ENCODE measurements at places on chromosomes 5 and 9.
A peak's percentile ranks its signal among the peaks of the same experiment; 100 is the strongest.

DNA sequence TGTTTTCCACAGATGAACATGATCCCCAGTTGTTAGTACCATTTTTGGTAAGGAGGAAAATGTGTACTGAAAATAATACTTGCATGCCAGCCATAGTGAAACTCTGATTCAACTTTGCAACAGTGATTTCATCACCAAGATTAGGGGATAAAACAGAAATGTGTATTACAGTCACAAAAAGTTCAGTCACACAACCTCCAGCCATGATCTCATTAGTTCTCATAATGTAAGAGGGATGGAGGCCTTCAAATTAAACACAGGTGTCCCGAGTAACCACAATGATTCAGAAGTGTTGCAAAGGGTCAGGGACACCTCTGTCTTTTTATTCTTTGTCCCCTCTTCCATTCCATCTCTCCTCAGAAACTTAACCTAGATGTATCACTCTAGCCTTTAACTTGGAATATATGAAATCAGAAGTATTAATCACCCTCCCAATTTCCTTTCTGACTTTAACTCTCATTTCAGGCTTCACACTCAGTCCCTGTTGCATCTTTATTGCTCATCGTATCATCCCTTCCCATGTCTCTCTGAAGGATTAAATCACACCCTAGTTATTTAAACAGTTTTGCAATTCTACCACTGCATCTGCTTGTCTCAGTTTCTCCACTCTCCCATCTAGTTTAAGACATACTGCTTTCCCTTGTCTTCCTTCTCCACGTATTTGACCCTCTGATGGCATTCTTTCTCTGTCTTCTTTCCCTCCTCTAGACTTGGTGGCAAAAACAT, 291.2 kb downstream of the ADAMTS6 start:
- peak; percentile 38 for DNase-seq

DNA sequence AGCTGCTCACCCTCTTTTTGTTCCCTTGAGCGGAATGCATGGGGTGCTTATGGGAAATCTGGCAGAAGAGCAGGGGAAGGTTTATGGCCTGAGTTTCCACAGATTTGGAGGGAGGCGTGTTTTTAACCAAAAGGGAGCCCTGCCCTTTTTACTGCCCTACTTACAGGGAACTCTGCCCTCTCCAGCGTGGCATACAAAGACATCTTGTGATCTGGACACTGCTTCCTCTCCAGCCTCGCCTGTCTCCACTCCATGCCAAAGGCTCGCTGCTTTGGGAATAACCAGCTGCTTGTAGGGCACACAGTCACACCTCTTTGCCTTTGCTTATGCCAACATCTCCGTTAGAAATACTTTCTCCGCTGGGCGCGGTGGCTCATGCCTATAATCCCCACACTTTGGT, 314.2 kb downstream of the ARHGAP26 start:
- DNase-seq: no peak

- no peak for DNase-seq
Measured at GRCh38 chr5:134135091-134135655, 20.7 kb downstream of the TCF7 start.

DNA sequence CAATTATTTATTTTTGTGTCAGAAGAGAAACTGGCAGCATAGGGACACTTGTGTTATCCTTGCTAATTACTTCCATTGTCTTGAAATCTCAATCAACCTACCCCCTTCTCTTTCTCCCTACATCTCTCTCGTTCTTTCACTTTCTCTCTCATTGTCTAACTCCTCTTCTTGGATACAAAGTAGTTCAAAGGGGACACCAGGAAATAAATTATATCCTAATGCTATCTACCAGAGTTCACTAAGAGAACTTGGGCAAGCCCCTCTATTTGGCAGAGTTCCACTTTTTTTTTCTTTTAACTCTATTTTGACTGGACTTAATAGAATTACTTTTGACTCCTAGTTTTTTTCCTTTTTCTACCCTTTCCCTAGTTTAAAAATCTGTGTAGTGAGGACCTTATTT, 102.2 kb downstream of the MEF2C start:
- DNase-seq: no peak

GRCh38 chr5:160171666-160172065, 52.4 kb upstream of the PWWP2A start:
- no peak for DNase-seq

DNA sequence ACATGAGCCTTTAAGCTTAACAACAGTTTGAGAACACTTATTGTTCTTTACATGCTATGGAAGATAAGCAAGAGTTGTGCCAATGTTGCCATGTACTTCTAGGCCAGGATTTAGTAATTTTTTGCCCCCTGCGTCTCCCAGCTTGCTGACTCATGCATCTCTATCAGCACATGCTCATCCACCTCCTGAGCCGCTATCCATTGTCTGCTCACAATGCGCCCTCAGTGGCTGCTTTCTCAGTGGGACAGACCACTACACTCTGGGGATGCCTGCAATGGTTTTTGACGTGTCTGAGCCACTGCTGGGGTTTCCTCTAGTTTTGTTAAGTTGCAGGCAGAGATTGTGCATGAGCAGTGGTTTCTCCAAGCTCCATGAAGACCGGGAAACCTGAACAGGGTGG, 50.9 kb upstream of the PHF2 start:
- DNase-seq: no peak

DNA sequence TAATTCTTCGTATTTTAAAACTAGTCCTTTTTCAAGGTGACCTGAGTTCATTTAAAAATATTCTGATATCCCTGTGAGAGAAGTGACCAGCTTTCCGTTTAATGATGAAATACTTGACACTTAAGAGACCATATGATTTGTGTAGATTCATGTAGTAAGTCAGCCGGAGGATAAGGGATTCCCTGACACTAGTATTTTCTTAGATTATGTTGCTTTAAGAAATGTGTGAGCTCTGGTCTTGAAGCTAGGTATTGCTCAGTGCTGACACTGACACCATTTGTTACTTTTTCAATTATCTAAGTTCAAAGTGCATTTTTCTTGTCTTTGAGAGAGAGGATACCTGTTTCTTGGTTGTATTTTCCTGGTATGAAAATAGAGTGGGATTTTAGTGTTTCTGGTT, 4.2 kb downstream of the NIPBL start:
- no peak for DNase-seq

DNA sequence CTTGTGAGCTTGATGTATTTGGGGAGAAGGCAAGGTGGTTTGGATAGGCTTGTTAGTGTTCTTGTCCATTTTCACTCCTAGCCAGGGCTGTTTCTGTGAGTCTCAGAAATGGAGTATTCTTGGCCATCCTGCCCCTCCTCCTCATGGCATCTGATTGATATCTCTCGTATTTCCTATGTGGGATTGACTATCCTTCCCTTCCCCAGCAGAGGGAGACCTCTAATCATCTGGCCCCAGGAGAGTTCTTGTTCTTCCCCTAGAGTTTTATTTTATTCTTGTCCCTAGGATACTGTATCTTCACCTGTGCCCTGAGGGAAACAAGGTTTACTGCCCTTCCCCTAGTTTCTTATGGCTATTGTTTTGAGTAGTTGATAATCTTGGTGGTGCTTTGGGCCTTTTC, 114.4 kb downstream of the VPS13A start:
- peak; percentile 48 for DNase-seq

DNA sequence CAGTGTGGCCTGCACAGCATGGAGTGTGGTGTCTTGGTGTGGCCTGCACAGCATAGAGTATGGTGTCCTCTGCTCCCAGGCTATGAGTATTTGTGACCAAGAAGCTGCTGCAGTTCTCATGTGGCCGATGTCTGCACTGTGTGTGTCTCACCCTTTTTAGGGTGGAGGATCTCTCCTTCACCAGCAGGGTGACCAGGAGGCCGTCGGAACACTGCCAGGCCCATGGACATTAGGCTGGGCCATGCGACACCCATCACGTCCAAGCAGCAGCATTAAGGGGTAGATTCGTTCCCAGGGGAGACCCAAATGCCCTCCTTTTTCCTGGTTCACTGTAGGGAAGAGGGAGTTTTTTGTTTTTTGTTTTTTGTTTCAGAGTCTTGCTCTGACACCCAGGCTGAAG, 115.3 kb upstream of the SPIN1 start:
- DNase-seq: no peak

- DNase-seq: peak; percentile 21
Measured at GRCh38 chr5:123283031-123283430, 140.2 kb downstream of the CEP120 start.

DNA sequence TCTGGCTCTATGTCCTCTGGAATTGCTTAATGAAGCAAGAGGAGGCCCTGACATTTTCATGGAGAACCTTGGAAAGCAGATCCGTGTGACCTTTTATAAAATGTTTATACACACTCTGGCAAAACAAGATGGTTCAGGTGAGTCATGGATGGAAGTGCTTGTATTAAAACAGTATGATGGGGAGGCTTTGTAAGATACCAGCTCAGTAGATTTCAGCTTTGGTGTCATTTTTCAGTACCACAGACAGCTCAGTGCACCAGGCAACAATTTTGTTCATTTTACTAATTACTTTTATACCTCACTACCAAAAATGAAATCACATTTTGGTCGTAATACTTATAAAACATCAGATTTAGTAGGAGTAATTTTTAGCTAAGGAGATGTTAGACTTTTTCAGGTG, 5.2 kb downstream of the KCNN2 start:
- DNase-seq: no peak

DNA sequence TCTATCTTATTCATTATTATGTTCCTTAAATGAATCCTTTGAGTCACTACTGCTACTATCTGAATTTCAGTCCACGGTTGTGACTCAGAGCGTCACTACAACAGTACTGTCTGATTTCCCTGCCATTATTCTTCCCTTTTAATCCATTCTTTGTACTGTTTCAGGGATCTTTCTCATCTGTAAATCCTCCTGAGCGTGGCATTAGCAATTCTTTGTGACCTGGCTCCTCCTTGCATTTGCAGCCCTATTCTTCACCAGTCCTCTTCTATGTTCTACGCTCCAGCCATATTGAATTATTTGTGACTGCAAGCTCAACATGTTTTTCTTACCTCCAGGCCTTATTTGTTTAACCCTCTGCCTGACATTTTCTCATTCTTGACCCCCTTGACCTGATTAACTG, 5.9 kb downstream of the PRPF4 start:
- no peak for DNase-seq

- no peak for DNase-seq
Measured at GRCh38 chr9:72129271-72130156, 19.7 kb upstream of the GDA start.

DNA sequence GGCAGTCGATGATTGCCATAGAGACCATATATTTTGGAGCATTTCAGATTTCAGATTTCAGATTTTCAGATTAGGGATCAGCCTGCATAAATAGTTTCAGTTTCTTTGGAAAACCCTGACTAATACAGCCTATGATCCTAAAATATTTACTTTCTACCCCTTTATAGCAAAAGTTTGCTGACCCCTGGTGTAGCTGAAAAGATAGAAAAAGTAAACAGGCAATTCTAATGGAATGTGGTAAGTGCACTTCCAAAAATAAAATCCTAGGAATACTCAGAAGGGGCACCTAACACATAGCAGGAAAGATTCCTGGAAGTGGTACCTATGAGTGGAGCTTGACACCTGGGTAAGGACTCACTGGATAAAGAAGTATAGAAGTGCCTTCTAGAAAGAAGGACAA, 34.5 kb downstream of the BAAT start:
- no peak for DNase-seq

GRCh38 chr5:149959406-149960236, 937 bp upstream of the SLC26A2 start:
- DNase-seq: peak; percentile 59

GRCh38 chr9:115229496-115229895, 111.5 kb upstream of the TNC start:
- no peak for DNase-seq

DNA sequence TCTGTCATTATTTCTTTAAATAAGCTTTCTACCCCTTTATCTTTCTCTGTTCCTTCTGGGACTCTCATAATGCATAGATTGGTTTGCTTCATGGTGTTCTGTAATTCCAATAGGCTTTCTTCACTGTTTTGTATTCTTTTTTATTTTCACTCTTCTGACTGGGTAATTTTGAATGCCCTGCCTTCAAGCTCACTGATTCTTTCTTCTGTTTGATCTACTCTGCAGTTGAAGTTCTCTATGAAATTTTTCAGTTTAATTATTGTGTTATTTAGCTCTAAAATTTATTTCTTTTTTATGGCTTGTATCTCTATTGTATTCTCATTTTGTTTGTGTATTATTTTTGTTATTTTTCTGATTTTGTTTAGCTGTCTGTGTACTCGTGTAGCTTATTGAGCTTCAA, 89.3 kb upstream of the SLCO4C1 start:
- no peak for DNase-seq

- DNase-seq: no peak
Measured at GRCh38 chr5:98402130-98402529, 371.3 kb upstream of the RGMB start.

GRCh38 chr5:138529812-138530211, 13.2 kb downstream of the ETF1 start:
- DNase-seq: no peak

- no peak for DNase-seq
Measured at GRCh38 chr9:132163876-132164603, 2.2 kb downstream of the NTNG2 start.

- no peak for DNase-seq
Measured at GRCh38 chr5:51566953-51567352, 183.7 kb downstream of the ISL1 start.

DNA sequence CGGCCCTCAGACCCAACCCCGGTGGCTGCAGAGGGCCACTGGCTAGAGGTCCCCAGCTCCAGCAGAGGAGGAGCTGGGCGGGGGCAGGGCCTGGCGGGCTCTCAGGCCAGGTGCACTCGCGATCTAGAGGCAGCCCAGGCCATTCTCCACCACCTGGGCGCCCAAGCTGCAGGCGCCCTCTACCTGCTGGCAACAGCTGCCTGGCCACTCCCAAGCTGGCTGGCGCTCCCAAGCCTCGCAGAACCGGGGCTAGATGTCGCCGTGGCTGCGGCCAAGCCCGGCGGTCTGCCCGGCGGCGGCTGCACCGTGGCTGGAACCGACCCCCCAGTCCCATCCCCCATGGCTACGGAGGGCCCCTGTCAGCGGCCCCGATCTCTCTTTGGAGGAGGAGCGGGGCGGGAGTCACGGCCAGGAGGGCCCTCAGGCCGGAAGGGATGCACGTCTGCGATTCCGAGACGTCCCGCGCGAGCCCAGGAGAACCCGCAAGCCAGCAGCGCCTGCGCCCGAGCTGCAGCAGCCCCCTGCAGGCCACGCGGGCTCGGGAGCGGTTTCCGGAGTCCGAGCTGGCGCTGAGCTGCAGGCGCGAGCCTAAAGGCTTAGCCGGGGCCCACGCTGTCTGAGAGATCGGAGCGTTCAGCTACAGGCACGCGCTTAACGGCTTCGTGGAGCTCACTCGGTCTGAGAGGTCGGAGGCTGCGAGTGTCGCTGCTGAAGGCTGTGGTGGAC, 44.3 kb upstream of the BICD2 start:
- peak; percentile 74 for DNase-seq

Measured in RWPE1 (cell line).